Nephron progenitor cell (in vitro differentiated cells): ENCODE measurements at places on chromosomes 3 and 15.
A peak's percentile ranks its signal among the peaks of the same experiment; 100 is the strongest.

DNA sequence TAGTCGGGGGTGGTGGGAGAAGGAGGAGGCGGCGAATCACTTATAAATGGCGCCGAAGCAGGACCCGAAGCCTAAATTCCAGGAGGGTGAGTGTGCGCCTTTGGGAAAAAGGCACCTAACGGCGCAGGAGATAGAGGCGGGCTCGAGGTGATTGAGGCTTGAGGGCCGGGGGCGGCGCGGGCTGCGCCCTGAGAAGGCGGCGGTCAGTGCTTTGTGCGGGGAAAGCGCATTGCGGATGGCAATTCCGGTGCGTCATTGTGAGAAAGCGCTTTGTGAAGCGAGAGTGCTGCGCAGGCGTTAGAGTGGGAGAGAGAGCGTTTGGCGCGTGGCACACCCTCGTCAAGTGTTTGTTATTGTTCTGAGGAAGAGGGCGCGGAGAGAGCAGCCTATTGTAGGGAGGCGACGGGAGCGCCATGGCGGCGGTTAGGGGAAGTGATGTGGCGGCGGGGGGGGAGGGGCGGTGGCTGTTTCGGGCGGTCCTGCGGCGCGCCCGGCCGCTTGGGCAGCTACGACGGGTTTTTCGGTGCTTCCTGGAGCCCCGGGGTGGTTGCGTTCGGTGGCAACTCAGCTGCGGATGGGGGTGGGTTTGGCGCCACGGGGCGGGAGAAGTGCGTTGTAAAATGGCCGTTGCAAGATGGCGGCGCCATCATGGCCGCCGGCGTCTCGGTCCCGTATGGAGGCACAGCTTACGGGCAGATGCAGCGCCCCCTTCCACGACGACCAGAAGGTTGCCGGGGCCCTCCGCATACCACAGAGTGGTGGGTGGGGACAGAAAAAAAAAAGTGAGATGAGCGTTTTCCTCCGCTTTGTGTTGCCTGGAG lies 492 bp downstream of the MORF4L1 start:
- peak; percentile 88 for DNase-seq

DNA sequence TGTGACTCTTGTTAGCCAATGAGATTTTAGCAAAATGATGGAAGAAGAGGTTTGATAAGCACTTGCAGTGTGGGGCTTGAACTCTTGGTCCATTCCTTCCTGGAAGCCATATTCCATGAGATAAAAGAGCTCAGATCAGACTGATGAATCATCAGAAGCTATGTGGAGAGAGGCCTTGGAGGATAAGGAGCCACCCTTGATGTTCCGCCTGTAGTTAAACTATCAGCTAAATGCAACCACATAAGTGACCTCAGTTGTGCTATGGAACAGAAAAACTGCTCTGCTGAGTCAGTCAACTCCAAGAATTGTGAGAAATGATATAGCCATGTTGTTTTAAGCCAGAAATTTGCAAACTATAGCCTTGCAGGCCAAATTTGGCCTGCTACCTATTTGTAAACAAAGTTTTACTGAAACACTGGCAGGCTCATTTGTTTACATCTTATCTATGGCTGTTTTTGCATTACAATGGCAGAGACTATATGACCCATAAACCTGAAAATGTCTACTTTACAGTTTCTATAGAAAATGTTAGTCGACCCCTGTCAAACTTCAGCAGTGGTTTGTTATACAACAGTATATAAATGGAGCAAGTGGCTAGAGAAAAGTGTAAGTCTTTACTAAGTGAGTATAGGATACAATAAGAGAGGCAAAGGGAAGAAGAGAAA lies 27.6 kb upstream of the GAP43 start:
- no peak for DNase-seq

- DNase-seq, result no peak
Observed at GRCh38 chr3:7876741-7877297, 624.8 kb upstream of the LMCD1 start.

DNA sequence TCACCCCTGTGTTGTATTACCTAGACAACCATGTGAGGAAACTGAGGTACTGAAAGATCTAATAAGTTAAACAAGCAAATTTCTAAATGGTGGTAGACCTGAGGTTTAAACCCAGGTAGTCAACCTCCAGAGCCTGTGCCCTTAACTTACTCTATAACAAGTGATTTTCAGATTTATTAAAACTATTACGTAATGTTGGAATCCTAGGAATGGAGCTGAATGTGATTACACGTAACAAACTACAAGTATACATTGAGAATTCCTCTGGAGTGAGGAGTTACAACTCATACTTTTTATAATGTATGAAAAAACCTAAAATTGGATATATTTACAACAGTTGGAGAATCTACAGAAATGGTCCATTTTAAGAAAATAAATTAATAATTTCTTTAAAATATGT lies 18.0 kb downstream of the FAM98B start:
- DNase-seq, result no peak

- no peak for DNase-seq
Observed at GRCh38 chr15:48510976-48511375, 134.5 kb downstream of the FBN1 start.

DNA sequence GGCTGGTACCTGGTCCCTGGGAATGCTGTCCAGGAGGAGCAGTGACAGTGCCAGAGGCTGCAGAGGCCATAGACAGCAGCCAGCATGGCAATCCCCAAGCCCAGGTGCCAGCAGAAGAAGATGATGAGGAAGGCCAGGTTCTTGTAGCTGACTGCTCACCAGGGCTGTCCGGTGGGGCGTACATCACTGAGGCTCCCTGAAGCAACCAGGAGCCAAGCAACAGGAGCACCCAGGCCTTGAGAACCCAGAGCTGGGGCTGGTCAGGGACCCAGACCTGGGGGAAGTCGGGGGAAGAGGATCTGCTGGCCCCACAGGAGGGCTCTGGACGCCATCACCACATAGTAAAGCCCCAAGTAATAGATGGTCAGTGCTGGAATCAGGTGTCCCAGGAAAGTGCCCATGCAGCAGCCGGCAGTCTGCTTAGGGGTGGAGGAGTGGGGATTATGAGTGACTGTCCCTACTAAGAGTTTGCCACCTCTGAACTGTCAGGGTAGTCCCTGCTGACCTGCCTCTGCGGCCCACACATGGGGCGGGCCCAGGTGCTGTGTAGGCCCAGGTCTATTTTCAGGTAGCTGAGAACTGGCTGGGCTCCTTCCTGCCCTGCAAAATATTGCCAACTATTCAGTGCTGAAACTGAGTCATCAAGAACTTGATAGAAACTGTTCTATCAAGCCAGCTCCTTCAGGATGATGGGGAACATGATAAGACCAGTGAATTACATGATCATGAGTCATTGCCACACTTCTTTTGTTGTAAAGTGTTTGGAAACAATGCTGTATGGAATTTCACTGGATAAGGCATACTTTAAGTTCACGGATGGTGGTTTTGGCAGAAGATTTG lies 68.7 kb downstream of the CHRD start:
- no peak for DNase-seq

DNA sequence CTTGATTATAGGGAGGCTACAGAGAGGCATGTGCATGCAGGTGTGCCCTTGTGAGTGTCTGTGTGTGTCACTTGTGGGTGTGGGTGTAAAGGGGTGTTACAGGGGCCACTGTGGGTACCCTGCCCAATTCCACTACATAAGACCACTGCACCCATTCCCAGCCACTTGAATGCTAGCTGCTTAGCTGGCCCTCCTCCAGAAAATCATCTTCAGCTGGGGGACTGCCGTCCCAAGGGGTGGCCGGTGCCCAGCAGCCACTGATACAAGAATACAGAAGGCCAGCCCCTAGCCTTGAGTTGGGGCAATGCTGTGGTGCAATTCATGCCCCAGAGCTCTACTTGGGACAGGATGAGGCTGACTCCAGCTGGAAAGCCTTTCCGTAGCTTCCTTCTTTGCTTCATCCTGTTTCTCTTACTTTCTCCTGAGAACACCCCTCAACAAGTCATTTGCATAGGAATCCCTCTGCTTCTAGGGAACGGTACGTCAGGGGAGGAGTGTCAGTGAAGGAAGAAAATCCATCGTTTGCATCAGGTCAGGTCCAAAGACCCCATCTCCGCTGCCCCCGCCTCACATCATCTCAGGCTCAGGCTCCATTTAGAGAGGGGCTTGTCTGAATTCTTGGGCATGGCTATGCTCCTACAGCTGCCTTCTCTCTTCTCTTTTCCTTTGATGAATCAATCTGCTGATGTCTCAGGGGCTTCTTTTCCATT lies 72.0 kb downstream of the SCN5A start:
- no peak for DNase-seq

DNA sequence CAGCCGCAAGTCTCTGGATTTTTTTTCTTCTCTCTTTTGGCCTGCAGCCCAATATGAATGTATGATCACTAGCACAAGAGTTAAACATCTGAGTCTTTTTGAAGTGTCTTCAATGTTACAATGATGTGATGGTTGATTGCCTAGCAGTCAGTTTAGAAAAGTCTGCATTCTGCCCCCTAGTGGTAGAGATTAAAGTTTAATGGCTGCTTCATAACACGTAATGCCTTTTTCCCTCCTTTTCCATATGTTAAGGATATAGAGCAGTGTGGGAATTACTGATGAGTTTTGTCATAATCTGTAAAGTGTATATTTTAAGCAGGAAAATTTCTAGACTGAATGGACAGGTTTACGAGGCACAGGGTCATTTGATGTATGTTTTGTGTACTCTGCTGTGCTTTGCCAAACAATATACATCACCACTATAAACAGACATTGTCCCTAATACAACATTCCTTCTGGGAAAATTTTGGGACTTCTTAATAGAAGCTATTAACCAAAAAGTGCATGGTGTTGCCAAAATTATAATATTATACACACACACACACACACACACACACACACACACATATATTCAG lies 1038.5 kb upstream of the NR2F2 start:
- DNase-seq, result no peak

- no peak for DNase-seq
Observed at GRCh38 chr3:30643763-30644462, 37.5 kb downstream of the TGFBR2 start.

GRCh38 chr15:69391046-69391757 lies 22.9 kb upstream of the KIF23 start:
- no peak for DNase-seq

DNA sequence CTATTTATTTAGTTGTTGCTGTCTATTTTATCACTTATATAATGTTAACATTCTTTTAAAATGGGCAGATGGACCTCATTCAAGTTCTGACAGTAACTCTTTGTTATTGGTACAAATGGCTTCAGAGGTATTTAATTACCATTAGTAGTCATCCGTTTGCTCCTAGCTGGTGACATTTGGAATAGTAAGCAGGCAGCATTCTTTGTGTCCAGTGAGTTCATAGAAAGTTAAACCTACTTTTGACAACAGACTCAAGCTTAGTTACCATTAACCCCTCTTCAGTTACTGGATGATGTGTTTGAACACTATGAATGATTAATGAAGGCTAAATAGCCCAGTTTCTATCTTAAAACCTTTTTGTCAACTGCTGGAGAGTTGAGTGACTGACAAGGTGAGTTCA lies 500.7 kb upstream of the ATP11B start:
- no peak for DNase-seq

GRCh38 chr3:117101697-117102096 lies 392.1 kb downstream of the TUSC7 start:
- no peak for DNase-seq

DNA sequence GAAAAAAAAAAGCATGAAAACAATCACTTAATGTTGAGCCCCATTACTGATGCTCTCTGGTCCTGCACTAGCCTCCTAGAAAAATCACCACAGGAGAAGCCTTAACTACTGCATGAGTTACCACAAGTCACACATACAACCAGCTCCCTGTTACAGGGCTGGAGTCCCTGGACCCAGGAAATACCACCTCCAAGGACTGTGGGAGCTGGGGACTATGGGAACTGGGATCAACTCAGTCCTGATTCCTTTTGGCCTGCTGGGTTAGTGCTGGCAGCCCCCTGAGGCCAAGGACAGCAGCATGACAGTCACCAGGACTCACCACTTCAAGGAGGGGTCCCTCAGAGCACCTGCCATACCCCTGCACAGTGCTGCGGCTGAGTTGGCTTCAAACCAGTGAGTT lies 559 bp downstream of the NR1I2 start:
- DNase-seq, result no peak

- DNase-seq, result no peak
Observed at GRCh38 chr3:78274475-78275065, 1234.7 kb downstream of the ROBO2 start.

GRCh38 chr3:15892311-15893227 lies 94.8 kb upstream of the ANKRD28 start:
- no peak for DNase-seq

- DNase-seq, result no peak
Observed at GRCh38 chr15:58217460-58217859, 79.3 kb downstream of the AQP9 start.

- no peak for DNase-seq
Observed at GRCh38 chr3:197793247-197793646, 2.2 kb downstream of the LRCH3 start.

DNA sequence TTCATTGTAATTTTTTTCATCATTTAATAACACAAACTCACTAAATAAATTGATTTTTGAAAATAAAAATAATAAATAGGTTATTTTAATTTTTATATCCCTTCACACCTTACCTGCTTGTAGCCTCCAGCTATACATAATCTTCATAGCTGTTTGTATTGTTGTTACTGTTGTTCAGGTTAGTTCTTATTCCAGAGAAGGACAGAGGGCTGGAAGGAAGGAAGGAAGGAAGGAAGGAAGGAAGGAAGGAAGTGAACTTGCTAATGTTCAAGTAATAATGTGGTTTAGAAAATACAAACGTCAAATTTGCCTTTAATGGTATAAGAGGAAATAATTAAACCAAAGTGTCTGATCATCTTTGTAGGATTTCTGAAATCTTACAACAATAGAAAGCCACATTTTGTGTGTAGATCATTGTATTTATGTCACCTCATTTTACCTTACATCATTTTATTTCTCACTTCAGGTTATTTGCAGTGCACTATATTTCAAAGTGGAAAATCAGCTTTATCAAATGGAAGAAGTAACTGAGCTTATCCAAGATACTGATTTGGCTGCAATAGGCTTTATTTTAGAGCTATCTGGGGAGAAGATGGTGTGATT lies 660.0 kb upstream of the CCDC54 start:
- DNase-seq, result no peak

- DNase-seq, result no peak
Observed at GRCh38 chr15:101712078-101712477, 12.2 kb downstream of the TARS3 start.

- no peak for DNase-seq
Observed at GRCh38 chr3:107988460-107989175, 102.2 kb downstream of the CD47 start.
